ENCODE measurements at places on chromosomes 2 and 18.

DNA sequence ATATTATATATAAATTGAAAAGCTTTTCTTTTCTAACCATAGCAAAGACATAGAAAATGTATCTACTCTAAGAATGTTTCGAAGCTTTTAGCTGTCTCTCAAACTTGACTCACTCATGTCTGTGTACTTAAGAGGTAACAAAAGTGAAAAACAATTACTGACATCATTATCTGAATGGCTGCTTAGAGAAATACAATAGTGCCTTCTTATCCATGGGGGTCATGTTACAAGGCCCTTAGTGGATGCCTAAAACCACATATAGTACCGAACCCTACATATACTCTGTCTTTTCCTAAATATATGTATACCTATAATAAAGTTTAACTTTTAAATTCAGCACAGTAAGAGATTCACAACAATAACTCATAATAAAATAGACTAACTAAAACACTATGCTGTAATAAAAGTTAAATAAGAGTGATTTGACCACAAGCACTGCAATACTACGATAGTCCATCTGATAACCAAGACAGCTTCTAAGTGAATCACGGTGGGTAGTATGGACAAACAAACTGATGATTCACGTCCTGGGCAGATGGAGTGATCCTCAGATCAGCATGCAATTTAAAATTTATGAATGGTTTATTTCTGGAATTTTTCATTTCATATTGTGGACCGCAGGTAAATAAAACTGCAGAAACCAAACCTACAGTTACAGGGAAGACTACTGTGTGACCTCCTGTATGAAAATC, 246.2 kb downstream of the XIRP2 start:
- DNase-seq: no peak

DNA sequence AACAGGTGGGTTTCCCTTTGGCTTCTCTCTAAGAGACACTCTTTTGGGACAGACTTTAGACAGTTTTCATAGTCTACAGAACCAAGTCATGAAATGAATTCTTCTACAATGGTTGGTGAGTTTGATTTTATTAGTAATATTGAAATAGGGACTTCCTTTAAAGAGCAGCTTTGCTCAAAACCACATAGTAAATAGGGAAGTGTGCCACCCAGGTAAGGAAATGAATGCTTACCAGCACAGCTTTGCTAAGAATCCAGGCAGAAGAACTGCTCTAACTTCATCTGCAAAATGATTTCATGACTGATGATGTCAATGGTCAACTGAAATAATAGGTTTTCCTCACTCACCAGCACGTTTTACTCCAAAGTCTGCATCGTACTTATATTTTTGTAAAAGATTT, 89.2 kb downstream of the NYAP2 start:
- DNase-seq: no peak

GRCh38 chr18:31206071-31206470, 43.4 kb upstream of the DSC1 start:
- no peak for DNase-seq

DNA sequence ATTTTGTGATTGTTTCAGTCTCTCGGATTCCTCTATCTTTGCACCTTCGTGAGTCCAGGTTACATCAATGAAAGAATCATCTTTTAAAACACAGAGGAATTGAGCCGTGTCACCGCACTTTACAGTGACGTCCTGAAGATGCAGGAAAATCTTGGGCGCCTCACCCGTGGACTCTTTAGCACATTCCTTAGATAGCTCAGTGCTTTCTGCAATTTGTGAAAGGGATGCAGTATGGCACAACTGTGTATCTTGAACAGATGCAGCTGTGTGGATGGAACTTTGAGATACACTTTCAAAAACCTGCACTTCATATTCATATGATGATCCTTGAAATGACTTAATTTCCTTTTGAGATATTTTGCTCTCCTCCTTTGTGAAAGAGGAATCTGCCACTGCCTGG, 50.9 kb downstream of the TTN start:
- no peak for DNase-seq

DNA sequence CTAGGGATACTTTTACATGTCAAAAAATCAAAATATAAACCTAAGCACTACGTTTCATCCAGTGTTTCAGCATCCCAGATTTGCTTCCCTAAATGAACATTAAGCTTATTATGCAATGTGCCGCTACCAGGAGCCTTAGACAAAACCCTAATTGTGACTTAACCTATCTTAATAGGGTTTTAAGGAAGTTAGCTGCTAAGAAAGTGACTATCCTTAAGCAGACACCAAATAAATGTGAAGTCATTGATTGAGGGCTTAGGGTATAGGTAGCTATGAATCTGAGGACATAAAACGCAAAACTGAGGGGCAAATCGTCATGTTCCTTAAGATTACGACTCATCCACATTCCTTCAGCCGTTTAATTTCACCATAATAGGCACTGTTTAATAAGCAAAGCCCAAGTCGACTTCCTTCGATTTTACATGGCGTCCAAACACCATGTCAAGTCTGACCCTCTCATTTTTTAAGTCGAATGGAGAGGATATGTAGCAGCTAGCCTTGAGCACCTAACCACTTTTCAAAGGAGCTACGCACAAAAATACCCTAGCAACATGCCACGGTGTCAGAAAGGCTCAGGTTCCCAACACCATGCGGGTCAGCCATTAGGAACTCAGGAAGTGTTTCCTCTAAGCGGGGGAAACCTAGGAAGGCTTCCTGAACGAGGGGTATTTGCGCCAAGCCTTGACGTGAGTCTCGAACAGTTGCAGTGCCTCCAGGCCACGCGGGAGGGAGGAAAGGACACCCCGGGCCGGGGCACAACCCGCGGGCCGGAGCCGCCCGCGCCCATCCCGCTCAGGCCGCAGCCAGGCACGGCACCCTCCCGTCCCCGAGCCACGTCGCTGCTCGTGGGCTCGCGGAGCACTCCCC, 1.0 kb downstream of the HDLBP start:
- peak; percentile 5 for DNase-seq

DNA sequence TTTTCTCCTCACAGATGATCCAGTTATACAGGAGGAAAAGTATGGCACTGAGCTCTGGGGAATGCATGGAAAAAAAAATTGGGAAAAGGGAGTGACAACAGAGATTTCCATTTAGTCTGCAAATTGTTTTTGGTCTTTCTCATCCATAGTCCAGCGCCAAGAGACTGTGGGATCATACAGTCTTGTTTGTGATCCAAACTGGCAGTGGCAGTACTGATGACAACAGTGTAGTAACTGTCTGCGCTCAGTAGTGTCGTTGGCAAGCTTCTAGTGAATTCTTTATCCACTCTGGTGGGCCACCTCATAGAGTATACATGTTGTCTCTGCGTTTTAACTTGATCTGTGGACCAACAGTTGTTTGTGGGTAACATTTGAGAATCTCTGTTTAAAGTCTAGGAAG, 37.9 kb downstream of the GALNT1 start:
- no peak for DNase-seq

DNA sequence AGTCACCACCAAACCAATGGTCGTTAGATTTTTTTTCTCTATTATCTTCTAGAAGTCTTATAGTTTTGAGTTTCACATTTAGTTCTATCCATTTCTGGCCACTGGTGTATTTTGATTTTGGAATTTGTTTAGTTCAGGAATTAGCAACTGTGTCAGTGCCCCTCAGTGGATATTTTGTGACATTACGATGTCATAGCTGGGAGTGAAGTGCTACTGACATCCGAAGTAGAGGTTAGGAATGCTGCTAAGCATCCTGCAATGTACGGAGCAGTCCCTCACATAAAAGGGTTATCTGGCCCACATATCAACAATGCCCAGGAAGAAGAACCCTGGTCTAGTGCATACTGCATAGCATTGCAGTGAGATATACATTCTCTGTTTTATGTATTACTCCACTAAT, 157.4 kb upstream of the RGPD4 start:
- DNase-seq: no peak

DNA sequence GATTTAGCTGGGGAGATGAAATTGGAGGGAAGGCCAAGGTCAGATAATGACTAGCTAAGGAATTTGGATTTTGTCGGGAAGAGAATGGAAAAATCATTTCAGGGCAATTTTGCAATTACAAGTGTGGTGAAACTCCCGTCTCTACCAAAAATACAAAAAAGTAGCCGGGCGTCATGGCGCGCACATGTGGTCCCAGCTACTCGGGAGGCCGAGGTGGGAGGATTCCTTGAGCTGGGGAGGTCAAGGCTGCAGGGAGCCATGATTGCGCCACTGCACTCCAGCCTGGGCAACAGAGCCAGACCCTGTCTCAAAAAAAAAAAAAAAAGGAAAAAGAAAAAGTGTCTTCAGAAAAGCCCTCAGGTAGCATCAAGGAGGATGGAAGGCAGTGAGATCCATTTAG, 1.2 kb upstream of the TXNL1 start:
- no peak for DNase-seq

GRCh38 chr2:39524061-39524460, 87.0 kb upstream of the MAP4K3 start:
- DNase-seq: no peak

DNA sequence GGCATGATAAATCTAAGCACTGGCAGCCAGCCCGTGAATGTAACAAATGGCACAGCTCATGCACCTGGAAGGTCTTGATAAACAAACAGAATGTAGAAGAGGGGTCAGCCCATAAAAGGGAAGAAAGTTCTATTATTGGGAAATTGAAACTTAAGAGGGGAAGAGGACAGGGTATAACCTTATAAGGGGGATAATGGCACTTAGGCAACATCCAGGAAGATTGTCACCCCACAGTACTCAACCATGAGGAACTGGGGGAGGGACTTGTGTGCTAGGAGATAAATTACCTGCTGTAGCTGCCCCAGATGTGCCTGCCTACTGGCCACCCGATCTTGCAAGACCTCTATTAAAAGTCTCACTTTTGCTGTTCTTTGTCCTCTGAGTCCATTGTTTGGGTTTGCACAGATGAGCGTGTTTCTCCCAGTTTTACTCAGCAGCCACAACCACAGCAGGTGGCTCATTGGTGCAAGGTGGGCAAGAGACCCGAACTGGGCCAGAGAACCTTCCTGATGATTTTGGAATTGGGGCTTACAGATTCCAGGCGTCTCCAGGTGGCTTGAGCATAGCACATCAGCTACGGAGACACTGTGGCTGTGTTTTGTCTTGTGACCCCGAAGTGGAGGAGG, 79.0 kb upstream of the TAF1B start:
- no peak for DNase-seq

DNA sequence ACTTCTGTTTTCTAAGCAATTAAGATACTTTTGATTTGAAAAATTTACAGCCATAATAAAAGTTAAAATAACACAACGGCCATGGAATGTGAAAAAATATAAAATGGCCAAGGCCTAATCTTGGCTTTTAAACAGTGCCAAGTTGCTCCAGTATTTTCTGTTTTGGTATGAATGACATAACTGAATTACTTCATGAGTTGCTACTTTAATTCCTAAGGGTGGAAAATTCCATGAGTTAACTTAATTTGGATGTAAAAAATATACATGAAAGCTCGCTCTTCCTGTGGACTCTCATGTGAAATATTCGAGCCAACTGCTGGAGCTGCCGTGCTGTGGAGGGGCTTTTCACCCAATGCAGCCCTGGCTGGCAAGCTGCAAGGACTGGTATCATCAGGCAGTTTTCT, 286.0 kb upstream of the CCDC68 start:
- no peak for DNase-seq

DNA sequence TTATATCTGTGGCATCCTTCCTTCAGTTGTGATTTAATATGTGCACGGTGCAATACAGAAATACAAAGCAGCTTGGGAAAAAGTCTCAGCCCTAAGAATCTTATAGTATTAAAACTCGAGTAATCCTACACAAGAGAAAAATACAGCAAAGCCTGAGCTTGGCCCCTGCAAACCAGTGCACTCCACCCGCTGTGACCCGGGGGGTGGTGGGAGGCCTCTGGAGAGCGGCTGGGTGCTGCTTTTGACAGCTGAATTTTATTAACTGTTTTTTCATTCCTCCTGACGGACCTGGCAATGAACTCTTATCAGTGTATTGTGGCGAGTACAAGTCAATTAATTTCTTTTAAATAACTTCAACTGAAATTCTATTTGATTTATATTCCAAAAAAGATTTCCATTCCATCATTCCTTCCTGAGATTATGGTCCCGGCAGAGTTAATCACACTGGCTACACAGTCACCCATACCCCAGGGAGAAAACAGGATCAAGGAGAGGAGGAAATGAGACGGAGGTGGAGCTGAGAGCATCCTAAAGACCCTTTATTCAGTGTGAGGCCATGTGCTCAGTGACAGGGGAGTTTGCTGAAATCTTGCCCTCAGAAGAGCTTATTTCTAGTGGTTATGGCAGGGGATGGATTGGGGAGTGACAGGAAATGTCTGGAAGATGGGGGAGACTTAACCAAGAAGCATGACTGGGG, 124.8 kb downstream of the KLHL29 start:
- DNase-seq: no peak

Measured in stimulated activated CD4-positive, alpha-beta T cell treated with anti-CD3 and anti-CD28 coated beads, Interleukin-15, amount 100 ng/mL, for 48 hours (primary cell).